ENCODE measurements at places on chromosomes 6 and 20. TPM values are rescaled to one million over a fixed set of nuclear protein-coding genes. Genes with fewer than 3 reads are reported as not detected.
A peak's percentile ranks its signal among the peaks of the same experiment; 100 is the strongest.

DNA sequence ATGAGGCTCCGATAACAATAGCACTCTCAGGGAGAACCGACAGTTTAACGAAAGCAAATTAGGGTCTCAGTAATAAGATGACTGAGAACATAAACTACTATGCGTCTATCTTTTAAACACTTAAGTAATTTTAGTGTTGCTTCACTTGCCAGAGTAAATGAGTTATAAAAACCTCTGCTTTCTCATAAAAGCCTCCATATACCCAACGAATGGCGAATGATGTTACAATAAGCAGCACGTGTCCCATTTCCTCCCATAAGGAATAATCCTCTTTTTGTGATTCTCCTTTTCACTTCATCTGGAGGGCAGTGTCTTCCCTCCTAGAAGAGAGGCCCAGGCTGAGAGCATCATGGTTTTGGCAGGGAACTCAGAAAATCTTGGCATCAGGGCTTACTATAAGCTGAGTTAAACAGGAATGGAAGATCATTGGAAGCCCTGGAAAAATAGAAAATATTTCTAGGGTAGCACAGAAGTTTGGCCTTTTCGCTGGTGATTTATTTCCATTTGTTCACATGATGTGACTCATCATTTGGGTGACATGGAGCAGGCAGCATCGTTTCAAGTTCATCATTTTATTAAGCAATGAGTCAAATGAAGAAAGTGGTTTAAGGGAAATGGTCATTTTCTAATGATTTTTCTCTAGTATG is 255.4 kb downstream of the ATXN1 start:
- H3K27me3 ChIP-seq, result no peaks in the 10 kb centered on the region
- no peaks in the 10 kb centered on the region for H3K36me3 ChIP-seq
- no peak for DNase-seq

DNA sequence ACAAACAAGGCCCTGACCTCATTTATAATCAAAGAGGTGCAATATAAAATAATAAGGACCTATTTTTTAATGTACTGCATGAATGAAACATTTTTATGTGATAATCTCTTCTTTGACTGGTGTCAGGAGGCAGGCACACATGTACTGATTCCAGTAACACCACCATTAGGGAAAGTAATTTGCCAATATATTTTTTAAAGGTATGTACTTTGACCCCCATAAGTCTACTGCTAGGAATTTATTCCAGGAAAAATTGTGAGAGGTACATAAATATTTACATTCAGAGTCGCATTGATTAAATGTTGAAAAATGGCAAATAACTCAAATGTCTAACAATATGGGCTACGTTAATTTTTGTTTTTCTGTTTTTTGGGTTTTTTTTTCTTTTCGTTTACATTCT is 325.4 kb upstream of the PRDM1 start:
- DNase-seq, result no peak
- no peaks in the 10 kb centered on the region for H3K36me3 ChIP-seq
- H3K27ac ChIP-seq, result no peak overlapping the region
- H3K4me1 ChIP-seq, result no peaks in the 10 kb centered on the region
- no peak overlapping the region for H3K4me3 ChIP-seq

The VGLL2 gene
- polyA plus RNA-seq, result not detected

DNA sequence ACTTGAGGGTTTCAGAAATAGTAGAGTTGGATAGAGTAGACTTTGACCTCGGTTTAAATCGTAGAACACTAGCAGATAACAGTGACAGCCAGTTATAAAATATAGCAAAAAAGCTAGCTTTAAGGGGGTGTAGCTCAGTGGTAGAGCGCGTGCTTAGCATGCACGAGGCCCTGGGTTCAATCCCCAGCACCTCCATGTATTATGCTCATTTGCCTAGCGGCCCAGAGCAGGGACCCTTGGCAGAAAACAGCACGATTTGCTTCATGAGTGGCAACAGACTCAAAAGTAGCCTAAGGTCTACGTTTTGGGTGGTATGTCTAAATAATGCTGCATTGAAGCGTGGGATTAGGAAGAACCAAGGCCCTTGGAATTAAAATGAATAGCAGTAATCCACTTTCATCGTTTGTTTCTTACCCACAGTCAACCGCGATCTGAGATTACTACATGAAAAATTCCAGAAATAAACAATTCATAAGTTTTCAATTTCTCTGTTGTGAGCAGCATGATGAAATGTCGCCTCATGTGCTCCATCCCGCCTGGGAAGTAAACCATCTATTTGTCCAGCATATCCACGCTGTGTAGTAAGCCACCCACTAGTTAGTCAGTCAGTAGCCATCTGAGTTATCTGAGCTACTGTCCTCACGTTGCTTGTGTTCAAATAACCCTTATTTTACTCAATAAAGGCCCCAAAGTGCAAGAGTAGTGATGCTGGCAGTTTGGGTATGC is 184.9 kb downstream of the GPX5 start:
- no peaks in the 10 kb centered on the region for H3K27me3 ChIP-seq
- H3K4me3 ChIP-seq, result no peak overlapping the region
- no peak for DNase-seq
- H3K4me1 ChIP-seq, result no peaks in the 10 kb centered on the region

The KHDC1 gene
- 4.0 TPM for polyA plus RNA-seq

The PTGIS gene
- 53.6 TPM for polyA plus RNA-seq

DNA sequence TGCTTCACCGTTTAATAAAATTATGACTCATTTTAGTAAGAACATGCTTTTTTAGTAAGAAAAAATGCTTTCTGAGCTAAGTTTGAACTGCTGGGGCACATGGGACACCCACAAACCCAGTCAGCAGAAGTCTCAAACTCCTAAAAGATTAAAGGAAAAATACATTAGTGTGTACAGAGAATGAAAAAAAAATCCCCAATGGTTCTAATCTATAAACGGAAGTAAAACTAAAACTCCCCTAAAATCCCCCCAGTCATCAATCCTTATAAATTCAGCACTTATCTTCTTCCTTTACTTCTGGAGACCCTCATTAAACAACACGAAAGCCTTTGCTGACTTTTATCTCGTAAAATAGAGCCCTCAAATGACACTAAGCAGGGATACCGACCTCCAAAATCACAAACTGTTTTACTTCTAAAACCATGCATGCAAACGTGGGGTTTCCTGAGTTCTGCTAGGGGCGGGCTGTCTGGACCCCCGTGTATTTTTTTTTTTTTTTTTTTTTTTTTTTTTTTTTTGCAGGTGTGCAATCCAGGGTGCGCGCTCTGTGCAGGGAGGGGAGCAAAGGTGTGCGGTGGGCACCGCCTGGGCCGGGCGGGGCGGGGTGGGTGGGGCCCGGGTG is 1.1 kb upstream of the MYB start:
- H3K27me3 ChIP-seq, result no peaks in the 10 kb centered on the region
- H3K4me1 ChIP-seq, result no peaks in the 10 kb centered on the region
- H3K27ac ChIP-seq, result no peak overlapping the region
- peak overlapping the region; percentile 81 for H3K4me3 ChIP-seq
- H3K36me3 ChIP-seq, result no peaks in the 10 kb centered on the region
- DNase-seq, result no peak

All from aorta (tissue), 5 donors.